Fibroblast of skin of back (primary cell): ENCODE measurements at places on chromosomes 2 and 18.

DNA sequence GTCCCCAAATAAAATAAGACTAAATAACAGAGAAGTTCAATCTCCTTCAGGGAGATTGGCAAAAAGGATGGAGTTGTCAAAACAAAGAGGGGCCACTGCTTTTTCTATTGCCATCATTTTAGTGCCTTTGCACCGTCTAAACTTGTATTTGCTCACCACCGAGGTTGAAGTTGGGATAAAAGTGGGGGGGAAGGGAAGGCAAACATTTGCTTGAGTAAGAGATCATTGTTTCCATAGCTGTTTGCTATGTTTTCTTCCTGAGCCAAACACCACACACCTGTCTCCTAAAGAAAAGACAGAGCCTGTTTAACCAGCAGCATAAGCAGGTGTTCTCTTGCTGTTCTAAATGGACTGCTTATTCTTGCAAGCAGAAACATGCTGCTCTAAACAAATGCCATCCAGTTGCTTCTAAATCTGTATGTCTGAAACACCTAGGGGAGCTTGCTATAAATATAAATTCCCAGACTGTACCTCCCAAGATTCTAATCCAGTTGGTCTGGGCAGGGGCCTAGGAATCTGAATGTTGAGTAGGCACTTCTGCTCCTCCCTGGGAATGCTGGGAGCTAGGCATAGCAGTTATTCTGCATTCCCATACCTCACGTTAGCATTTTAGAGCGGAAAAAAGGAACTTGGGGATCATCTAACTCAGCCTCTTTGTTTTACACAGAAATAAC, 179.4 kb upstream of the ARL4C start:
- no peak for DNase-seq

- DNase-seq, result no peak
These were observed 66.8 kb downstream of the CRACDL start for GRCh38 chr2:98869272-98869641.

DNA sequence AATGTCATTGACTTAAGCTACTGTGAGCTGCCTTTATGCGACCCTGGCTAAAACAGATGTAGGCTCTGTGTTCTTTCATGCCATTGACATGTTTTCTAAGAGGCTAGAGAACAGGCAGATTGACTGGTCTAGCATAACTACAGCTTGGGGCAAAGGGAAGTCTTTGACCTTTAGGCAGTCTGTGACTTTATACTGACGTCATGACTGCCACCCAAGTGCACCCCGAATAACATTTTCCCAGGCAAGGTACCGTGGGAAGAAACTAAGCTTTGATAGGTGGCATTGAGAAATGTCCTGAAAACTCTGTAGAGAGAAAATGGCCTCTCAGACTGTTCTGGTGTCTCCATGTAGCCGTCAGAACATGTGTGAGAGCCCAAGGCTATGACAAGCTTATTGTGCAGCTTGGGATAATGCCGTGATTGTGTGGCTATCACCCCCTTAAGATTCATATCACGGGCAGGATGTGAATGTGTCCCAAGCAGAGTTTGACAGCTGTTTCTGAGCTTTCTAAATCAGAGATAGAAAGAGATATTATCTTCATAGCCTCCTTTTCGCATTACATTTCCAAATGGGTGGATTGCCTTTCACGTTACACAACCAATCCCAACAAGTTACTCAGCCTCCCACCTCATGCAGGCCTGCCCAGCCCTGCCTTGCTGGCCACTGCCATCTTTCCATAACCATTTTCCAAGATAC, 672.2 kb upstream of the ACVR2A start:
- DNase-seq, result no peak

- peak; percentile 4 for DNase-seq
These were observed 54.0 kb downstream of the ERBB4 start for GRCh38 chr2:212484563-212485080.

DNA sequence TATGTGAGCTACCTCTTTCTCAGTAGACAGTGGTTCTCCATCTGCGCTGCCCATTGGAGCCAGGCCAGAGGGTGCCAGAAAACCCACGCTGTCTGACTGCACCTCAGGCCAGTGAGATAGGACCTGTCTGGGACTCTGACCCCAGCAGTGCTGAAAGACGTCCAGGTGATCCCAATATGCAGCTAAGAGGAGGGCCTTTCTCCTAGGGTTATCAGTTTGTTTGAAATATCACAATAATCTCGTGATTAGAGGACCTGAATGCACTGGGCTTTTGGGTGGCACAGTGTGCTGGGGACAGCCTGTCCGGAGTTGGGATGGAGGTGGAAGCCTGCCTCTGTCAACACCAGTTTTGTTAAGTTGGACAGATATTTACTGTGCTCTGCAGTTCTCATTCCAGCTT, 216.3 kb downstream of the LDLRAD4 start:
- no peak for DNase-seq

DNA sequence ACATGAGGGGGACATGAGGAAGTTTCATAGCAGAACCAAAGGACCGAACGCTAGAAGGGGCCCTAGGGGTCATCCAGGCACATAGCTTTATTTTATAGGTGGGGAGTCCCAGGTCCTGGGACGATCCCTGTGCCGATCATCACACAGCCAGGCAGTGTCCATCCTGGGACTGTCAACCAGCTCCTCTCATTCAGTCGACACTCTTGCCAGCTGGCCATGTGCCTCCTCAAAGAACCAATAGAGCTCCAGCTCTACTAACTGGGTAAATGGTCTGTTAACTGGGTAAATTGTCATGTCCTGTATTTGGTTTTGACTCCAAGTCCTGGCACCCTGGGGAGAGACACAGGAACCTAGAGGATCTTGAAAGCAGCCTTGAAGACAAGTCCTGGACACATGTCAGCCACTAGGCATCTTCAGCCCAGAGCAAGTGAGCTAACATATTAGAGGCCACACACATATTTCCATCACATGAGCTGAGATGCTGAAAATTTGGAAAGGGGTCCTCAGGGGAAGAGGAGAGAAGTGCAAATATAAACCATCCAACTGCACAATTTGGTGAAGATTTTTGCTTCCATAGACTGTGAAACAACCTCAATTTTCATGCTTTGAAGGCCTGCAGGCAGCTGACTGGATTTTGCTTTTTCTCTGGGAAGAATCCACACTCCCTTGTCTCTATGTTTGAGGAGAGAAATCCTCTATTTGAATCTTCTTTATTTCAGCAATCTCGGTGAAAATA, 361.1 kb upstream of the SLC14A2 start:
- DNase-seq, result no peak

GRCh38 chr2:152406119-152406835, 71.3 kb downstream of the FMNL2 start:
- no peak for DNase-seq

- DNase-seq, result peak; percentile 89
These were observed 5.2 kb downstream of the FN1 start for GRCh38 chr2:215430528-215431187.

GRCh38 chr2:101149241-101150192, 1.7 kb downstream of the TBC1D8 start:
- DNase-seq, result no peak

DNA sequence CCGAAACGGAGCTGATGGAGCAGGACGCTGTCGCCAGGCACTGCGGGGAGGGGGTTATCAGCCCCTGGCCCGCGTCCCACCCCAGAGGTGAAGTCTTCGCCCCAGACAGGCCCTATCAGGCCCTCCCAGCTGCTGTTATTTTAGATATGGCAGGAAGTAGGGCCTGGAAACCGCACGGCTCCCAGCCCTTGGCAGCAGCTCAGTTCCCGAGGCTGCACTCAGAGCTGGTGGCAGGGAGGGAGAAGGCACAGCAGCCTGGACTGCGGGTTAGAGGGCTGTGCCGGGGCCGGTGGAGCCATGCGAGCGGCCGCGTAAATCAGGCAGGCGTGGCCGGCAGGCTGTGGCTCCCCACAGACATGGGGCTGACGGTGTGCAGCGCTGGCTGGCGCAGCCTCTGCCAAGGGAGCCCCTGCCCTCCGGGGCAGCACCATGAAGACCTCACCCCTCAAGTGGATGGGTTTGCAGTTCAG, 111.4 kb downstream of the NFATC1 start:
- peak; percentile 73 for DNase-seq

- DNase-seq, result no peak
These were observed 171.4 kb upstream of the ZFP36L2 start for GRCh38 chr2:43397821-43398220.

DNA sequence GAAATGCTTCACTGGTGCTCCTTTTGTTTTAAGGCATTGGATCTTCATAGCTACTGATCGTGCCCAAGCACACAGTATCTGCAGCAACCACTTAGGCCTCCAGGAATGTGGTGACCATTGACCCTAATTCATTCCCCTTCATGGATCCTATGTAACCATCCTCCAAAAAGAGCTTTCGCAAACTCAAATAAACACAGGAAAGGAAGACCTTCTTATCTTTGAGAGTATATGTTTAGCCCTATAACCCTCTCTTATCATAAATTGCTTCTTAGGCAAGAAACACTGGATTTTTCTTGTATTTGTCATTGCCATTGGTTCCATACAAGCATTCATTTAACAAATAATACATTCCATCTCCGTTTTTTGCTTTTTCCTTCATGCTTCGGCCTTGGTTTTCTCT, 4.1 kb upstream of the TTR start:
- no peak for DNase-seq

DNA sequence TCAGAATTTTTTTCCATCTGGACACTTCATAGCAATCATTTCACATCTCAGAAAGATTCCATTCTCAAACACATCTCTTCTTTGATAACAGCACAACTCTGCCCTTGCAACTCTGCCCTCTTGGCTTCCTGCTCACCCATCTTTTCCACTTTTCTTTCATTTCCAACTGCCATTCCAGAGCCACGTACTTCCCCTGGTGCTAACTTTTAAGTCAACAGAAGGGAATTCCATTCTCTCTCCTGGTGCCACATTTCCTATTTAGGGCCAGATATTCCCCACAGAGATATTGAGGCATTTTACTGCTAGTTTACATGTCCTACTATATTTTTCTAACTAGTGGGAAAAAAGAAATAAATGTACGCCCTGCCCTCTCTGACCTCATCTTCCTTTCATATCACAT, 590.2 kb downstream of the ARHGAP15 start:
- DNase-seq, result no peak

DNA sequence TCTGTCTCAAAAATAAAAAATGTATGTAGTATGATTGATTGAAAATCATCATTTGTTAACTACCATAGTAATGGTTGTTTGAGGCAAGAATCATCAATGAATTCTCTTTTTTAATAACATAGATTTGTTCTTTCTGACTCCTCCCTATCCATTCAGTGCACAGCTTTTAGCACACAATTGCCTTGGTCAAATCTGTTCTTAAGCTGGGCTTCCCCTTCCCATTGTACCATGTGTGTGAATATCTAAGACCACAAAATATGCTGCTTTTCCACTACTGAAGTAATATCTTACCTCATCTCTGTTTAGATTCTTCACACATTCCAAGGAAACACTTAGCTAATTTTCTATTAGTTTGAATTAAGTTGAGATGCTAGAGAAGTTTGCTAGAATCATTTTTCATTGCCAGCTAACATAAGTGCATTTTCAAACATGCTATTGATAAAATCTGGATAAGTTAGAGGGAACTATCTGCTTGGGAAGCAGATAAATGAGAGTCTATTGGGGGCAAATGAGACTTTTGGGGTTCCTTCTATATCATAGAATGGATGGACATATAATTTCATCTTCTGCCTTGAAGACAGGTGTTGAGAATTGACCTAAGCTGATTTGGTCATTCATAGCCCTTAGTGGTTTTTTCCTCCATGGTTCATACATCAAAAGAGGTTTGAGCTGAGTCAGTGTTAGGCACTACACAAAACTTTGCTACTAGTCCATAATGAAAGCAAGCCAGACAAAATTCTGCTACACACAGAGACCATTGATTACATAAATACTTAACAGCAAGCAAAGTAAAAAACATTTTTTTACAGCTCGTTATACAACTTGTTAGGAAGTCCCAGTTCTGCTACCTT, 231.9 kb downstream of the PLCL1 start:
- DNase-seq, result no peak

GRCh38 chr2:100408104-100408503, 9.4 kb downstream of the CHST10 start:
- DNase-seq, result no peak

GRCh38 chr2:206127656-206128055, 31.6 kb downstream of the NDUFS1 start:
- no peak for DNase-seq

- DNase-seq, result no peak
These were observed 134.6 kb downstream of the INSIG2 start for GRCh38 chr2:118222672-118223421.

DNA sequence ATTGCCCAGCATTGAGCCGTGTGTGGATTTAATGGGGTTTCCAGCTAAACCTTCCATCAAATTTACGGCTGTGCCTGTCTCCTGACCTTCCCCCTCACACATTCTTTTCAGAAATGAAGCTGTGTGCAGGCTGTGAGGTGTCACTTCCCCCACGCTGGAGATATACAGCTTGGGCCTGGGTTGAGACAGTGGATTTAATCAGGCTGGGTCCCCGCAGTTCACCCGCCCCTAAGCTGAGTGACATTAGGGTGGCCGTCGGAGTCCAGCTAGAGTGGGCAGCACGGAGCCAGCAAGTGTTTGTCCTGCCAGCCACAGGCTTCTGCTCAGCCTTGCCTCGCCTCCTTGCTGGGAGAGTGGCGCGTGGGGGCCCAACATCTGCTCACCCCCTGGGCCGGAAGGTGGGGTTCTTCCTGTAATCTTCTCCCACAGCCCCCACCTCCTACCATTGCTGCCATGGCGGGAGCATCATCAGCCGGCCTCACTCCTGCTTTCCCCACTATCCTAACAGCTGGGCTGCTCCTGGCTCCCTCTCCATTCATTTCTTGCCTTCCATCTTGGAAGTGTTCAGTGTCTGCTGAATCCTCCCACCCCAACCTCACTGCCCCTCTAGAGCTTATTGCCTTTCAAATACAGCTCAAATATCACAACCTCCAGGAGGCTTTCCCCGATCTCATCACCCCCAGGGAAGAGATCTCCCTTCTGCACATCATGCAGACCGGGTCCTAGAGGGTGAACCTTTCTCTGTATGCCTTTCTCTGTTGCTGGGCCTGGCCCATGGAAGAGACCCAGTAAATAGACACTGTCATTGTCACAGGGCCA, 149.0 kb downstream of the GLI2 start:
- DNase-seq, result no peak

GRCh38 chr2:28643327-28643726, 108.3 kb upstream of the PPP1CB start:
- DNase-seq, result no peak

DNA sequence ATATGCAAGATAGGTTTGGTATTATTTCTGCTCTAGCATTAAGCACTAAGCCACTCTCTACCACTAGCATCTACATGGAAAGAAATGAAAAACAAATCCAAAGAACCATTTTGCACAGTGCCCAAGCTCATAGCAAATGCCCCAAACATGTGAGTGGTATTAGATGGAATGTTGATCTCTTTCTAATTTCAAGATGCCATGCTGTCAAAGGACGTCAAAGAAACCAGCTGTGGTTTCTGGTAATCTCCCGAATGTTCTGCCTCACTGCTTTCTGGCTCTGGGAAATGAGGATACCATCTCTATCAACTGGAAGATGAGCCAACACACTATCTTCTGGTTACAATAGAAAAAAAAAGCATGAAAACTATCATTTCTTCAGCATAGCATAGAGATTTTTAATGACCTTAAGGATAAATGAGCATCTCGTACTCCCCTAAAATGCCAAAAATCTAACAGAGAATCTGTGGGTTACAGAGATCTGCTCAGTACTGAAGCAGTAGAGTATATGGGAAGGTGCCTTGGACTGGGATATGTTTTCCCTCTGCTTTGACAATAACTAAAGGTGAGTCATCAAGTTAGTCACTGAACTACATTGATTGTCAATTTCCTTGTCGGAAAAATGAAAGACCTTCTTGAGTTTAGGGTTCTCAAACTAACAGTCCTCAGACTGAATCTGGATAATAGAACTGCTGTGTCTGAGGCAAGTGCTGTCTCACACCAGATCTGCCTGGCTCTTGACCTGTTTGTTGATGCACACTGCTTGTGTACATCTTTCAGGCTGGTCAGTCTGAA, 244.8 kb upstream of the NCKAP5 start:
- peak; percentile 69 for DNase-seq

- DNase-seq, result no peak
These were observed 73.1 kb upstream of the PDE1A start for GRCh38 chr2:182499706-182500470.
